Substantia nigra (tissue), 51 donors: ENCODE measurements at places on chromosomes 16 and 17.

GRCh38 chr17:42937712-42938596, 26.3 kb downstream of the AARSD1 start:
- no peak for DNase-seq

GRCh38 chr16:69930117-69930776, 20.9 kb upstream of the CLEC18A start:
- DNase-seq, result no peak

DNA sequence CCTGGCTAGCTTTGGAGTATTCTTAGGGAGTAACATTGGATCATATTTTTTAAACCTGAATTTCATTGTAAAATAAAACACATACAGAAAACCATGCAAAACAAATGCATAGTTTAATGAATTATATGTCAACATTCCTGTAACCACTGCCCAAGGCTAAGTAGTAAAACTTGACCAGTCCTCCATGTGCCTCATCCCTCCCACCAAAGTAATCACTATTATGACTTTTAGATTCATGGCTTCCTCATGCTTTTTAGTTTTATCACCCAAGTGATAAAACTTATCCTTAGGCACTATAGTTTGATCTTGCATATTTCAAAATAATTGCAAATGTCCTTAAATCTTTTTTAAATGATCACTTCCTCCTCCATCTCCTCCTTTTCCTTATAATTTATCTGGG, 20.4 kb downstream of the PRKCA start:
- DNase-seq, result no peak

GRCh38 chr16:78290395-78290794, 190.9 kb downstream of the WWOX start:
- no peak for DNase-seq

DNA sequence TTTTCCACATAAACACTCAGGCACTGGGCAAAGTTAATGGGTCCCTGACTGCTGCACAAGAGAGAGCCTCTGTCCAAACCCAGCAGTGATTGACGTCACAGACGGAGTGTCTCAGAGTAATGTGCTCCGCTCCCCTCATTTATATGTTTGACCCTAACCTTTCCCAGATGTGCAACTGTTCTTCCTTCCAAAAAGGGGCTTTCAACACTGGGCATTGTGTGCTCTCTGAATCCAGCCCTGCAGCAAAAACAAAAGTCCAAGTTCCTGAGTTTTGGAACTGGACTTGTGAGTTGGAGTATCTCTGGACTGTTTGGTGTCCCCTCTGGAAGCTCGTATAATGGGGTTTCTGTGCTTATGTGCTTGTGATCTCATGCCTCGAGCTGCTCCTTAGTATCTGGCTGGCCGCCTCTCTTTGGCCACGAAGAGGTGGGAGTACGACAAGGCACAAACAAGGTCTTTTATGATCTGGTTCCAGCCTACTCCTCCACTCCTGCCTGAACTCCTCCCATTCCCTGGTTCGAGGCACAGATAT, 76.4 kb upstream of the SMIM36 start:
- no peak for DNase-seq

- DNase-seq, result no peak
Measured at GRCh38 chr17:13323990-13324389, 277.7 kb downstream of the HS3ST3A1 start.

DNA sequence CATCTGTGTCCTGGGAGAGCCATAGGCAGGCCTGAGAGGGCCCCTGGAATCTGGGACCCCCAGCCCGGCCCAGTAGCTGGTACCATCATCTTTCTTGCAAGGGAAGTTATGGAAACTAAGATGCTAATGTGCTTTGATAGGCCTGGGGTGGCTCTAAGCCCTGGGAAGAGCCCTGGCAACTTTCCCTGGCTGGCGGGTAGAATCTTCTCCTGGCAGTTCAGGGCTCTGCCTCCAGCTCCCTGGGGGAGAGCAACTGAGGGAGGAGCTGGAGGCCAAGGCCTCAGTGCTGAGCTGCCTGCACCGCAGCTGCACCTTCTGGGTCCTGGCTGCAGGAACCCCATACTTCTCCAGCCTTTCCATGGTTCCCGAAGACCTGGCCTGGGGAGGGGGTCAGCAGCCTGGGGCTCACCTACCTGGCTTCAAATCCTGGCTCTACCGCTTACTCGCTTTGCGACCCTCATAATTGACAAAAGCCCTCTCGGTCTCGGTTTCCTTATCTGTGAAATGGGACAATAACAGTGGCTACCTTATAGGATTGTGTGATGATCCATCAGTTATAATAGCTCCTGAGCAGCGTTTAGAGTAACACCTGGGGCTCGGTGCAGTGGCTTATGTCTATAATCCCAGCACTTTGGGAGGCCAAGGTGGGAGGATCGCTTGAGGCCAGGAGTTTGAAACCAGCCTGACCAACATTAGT, 333.7 kb downstream of the SEC14L1 start:
- no peak for DNase-seq

GRCh38 chr17:50476545-50477315, 1.9 kb upstream of the RSAD1 start:
- DNase-seq, result no peak

GRCh38 chr17:69317625-69318024, 9.3 kb downstream of the ABCA5 start:
- DNase-seq, result no peak

DNA sequence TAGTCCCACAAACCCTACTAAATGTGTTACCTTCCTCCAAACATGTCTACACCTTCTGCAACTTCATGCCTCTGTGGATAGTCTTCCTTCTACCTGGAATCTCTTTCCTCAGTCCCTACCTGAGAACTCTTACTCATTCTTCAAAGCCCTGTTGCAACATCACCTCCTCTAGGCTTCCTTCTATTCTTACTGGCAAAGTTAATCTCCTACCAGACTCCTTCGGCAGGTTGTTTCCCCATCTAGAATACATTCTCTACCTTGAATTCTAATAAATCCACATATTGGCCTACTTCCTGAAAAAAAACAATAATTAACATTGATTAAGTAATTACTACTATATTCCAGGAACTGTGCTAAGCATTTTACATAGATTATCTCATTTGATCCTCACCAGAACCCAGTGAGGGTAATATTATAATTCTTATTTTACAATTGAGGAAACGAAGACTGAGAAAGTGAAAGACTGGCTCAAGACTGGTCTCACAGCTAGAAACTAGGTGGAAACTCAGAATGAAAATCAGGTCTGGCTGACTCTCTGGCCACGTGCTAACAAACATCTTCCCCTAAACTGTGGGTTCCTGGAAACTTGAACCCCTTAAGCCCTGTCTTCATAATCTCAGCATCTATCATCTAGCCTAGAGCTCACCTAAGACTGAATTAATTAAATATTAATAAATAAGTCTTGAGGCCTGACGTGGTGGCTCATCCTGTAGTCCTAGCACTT, 4.6 kb upstream of the STAT3 start:
- no peak for DNase-seq

GRCh38 chr17:1398931-1399678, 917 bp downstream of the YWHAE start:
- peak; percentile 66 for DNase-seq

DNA sequence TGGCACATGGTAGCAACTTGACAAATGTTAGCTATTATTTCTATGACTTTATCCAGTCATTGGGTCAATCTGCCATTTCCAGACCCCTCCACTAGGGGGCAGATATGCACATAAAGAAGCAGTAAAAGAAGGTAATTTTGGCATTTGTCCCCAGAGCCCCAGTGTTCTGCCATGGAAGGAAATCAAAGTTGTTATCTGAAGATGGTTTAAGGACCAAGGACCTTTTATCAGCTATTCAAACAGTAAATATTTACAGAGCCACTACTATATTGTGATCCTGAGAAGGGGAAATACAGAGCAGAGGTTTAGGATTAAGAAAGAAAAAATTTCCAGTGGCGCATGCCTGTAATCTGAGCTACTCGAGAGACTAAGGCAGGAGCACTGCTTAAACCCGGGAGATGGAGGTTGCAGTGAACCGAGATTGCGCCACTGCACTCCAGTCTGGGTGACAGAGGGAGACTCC, 20.0 kb downstream of the TRAF4 start:
- DNase-seq, result peak; percentile 71

- no peak for DNase-seq
Measured at GRCh38 chr16:53100131-53100748, 45.4 kb downstream of the CHD9 start.

- DNase-seq, result peak; percentile 21
Measured at GRCh38 chr17:74736513-74737298, at the start of gene RAB37. Gene RAB37, plus strand, starts transcription at chr17:74737256. Its CDS starts 17 bp downstream, at chr17:74737273.

- DNase-seq, result no peak
Measured at GRCh38 chr17:82299452-82299851, 18.0 kb downstream of the CD7 start.

DNA sequence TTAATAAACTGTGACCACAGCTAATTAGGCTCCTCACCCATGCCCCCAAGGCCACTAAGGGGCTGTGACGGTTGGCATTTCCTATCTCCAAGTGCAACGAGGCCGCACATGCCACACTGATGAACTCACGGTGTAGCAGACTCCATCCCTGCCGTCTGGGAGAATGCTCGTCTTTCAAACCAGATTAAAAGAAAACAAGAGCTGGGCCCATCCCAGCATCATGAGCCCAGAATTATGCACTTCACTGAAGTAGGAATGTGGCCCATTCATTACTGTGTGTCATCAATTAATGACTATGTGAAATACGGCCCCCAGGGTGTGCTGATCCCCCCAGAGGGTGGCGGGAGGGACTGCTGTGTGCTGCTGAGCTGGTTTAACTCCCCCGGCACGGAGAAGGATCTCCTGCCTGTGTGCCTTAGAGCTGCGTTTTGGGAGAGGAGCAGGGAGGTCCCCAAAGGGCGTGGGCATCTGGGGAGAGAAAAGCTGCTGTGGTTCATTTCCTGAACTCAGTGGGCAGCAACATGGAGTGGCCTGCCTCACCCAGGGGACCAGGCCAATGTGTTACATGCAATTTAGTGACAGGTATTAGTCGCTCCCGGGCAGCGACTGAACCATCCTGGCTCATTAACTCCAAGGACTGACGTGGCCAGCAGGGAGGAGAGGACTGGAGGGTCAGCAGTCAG, 194.5 kb downstream of the FOXL1 start:
- DNase-seq, result no peak

DNA sequence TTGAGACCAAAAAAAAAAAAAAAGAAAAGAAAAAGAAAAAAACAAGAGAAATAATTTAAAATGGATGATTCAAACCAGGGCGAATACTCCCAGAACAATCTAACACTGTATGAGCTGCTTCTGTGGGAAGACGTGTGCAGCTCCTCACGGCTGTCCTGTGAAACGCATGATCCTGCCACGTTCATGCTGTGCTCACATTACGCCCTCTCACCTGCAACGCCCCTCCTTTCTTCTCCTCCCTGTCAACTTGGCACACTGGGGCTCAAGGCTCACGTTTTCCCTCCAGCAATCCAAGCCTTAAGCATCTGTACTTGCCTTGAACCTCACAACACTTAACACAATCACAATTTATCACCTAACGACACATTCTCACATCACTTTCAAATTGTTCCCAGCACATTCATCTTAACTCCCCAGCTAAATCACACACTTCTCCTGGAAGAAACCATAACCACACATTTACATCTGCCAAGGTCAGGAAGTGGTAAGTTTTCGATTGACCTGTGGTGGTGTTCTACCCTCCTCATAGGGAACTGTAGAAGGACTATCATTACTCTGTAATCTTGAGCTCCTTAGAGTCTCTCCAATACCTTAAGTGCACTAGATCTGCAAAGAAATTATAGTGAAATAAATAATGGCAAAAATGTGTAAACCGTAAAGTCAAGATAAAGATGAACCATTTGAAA, 29.1 kb downstream of the MBTPS1 start:
- no peak for DNase-seq

- no peak for DNase-seq
Measured at GRCh38 chr16:15775663-15776304, 81.0 kb downstream of the MYH11 start.

- DNase-seq, result no peak
Measured at GRCh38 chr17:69030169-69030568, 30.6 kb downstream of the ABCA9 start.

- DNase-seq, result no peak
Measured at GRCh38 chr16:68660359-68660795, 15.3 kb downstream of the CDH3 start.

DNA sequence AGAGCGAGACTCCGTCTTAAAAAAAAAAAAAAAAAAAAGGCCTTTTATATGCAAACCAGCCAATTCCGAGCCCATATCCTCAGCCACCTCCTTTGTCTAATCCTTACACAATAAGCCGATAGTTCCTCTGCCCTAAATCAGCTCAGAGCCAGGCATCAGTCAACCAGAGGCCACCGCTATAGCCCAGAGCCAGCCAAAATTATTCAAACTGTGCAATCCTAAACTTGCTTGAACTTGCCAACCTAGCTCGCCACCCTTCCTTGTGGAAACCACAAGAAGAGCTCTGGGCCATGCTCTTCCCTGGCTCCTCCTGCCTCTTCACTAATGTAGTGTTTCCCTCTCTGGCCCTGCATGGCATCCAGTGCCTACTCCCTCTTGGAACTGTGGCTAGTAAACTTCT, 17.7 kb downstream of the ITGAL start:
- no peak for DNase-seq

DNA sequence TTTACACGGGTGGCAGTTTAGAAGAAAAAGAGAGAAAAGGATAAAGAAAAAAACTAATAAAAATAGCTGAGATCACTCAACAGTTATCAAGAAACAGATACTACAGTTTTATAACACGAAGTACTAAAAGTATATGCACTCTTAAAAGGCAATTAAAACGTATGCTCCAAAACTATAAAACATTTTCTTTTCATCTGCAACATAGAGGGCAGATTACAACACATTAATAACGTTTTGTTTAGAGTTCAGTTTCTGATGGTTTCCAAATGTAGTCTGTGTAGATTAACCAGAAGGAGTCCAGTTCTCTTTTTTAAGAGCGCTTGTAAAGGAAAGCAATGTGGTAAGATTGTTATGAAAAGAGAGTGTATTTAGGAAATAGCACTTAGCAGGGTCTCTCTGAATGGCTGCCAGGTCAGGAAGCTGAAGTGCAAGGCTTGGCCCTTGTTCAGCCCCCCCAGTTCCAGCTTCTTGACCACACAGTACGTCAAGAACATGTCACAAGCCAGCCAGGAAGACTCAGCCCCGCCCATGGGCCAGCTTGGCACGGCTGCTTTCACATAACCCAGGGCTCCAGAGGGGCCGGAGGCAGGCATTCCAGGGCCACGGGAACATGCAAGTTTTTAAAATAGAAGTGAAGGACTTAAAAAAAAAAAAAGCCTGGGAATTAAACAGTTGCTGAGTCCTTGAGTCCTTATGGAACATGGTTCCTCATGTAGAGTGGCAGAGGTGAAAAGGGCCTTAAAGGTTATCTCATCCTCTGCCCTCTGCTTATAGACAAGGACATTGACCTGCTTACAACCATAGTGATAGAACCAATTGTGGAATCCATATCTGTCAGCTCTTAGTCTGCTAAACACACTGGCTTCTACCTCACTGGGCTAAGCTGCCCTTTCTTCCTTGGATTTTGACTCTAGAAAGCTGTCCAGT, 147.4 kb upstream of the TBX2 start:
- DNase-seq, result no peak
